T-helper 9 cell (primary cell): ENCODE measurements at places on chromosomes 4 and X.

DNA sequence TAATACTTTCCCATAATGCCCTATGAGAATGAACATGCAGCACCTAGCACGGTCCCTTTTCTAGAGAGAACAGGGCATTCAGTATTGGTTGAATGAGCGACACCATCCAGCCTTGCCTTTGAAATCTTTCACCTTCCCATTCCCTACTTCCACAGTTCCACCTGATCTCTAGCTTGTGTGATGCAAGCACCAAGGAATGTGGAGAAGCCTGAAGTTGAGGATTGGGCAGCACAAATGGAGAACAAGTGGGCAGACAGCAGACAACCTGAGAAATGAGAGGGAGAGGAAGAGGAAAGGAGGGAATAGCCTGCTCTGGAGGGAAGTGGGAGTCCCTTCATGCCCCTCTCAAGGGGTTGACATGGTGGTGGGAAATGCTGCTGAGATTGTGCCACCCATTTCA lies 365.1 kb upstream of the CXorf51A start:
- DNase-seq, result no peak

GRCh38 chr4:122331195-122331594 lies 47.6 kb upstream of the ADAD1 start:
- DNase-seq, result no peak

GRCh38 chr4:177441061-177441802 lies 1.0 kb downstream of the AGA start:
- no peak for DNase-seq

DNA sequence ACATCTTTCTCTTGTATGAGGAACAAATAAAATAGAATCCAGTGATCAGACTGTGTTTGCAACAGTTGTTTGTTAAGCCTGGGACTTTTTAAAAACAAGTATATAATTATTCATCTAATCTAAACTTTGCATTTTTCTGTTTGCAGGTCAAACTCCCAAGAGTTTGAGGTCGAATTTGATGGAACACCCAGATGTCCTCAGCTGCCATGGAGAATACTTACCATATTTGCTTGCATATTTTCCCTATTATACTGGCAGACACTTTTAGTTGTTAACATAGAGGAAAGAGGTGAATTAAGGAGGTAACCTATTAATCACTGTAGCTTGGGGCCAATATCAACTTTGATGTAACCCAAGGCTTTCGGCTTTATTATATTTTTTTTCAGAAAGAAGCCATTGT lies 401.5 kb upstream of the DIPK2B start:
- DNase-seq, result no peak

- DNase-seq, result peak; percentile 78
Measured at GRCh38 chrX:154308108-154308946, 12.7 kb downstream of the TKTL1 start.

DNA sequence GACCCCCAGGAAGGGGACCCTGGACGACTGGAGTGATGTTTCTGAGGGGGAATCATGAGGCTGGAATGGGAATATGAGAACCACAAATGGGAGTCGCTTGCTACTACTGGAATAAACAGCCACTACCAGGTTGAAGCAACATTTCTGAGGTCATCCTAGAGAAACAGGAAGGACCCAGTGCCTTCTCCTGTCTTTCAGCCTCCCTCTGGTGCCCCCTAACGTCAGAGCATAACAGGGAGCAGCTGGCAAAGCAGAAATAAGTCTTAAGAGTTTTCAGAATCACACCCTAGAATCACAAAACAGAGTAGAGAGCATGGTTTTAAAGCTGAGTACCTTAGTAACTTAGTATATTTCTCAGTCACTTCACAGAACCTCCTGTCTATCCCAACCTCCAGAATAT lies 347.8 kb upstream of the PITX2 start:
- no peak for DNase-seq

- DNase-seq, result no peak
Measured at GRCh38 chrX:40063555-40063954, 34.2 kb downstream of the BCOR start.

DNA sequence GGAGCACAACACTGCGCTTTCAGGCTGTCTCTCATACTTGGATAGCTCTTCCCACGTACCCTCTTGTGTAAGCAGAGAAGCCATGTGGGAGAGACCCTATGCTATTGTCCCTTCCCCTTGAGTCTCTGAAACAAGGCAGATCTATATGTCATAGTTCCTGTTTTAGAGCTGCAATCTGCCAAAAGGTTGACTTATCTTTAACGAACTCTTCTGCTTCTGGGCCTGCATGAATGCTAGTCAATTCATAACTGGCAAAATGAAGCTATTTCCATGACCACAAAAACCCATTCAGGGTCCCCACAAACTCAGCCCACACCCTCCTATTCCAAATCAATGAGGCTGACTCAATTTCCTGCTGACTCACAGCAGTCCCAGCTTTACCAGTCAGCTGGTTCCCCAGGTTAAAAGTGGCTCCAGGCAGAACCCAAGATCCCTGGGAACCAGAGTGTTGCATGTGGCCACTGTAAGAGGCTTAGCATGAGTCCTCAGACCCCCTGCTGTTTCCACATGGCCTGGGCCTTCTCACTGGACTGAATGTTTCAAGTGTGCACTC lies 25.3 kb upstream of the SOD3 start:
- DNase-seq, result no peak

DNA sequence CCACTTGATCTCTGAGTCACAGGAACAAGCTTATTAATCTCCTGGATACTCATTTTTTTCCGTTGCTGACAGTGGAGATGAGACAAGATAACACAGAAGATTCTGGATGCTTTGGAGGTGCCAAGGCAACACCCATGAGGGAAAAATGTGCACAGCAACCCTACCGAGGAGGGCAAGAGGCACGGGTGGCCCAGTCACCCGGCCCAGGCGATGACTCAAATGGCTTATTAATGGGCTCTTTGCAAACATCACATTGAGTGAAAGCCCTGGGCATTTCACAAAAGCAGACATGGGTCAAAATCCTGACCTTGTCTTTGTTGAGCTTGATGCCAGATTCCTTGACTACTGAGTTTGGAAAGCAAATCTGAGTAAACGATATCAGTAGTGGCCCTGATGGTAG lies 315.1 kb downstream of the STK32B start:
- no peak for DNase-seq

DNA sequence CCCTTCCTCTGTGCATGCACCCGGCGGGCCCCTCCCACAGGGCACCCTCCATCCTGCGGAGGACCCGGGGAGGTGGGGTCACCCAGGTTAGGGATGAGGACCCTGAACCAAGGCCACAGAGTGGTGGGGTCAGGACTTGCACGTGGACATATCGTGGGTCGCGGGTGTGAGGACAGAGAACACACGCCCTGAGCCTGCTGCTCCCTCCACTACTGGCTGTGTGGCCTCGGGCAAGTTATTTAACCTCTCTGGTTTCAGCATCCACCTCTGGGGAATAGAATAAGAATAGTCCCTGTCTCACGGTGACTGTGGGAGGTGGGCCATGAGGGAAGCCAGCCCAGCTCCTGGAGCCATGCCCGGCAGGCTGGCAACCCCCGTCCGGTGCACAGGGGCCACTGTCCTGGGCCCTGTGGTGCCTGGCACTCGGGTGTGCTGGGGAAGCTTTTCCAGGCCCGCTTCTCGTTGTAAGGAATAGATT lies 5.1 kb downstream of the PSAPL1 start:
- no peak for DNase-seq

GRCh38 chr4:101065346-101065745 lies 282.0 kb downstream of the PPP3CA start:
- no peak for DNase-seq
